Stimulated activated CD4-positive, alpha-beta T cell treated with anti-CD3 and anti-CD28 coated beads, TNF-alpha, amount 100 ng/mL, for 24 hours (primary cell): ENCODE measurements at places on chromosomes 6 and 20.

DNA sequence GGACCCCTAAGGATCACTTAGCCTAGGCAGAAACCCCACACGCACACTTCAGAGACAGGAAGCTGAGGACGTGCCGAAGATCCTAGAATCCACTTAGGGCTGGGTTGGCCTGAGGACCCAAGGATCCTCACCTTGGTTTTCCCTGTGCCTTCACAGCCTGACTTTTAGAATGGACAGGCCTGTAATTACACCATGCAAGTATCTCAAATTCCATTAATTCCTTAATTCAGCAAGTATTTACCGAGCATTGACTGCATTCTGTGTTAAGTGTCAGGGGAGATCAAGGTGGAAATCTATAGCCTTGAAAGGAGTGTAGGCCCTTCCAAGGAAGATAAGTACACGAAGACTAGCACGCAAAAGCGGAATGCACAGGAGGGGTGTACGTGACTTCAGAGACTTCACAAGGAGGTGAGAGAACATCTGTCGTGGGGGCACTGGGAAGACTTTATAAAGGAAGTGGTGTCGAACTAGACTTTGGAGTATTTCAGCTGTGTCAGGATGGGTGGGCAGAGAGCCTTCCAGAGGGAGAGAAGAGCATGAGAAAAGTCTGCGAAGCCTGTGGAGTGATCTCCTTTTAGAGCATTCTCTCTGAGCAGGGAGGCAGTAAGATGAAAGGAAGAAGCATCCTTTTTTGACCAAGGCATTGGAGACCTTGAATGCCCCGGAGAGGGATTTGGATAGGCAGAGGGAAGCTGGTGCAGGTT, 4.0 kb downstream of the DSP start:
- DNase-seq: no peak

- no peak for DNase-seq
Observed at GRCh38 chr20:37238426-37238825, 23.2 kb downstream of the GHRH start.

GRCh38 chr6:139800837-139801236, 426.4 kb upstream of the CITED2 start:
- no peak for DNase-seq

DNA sequence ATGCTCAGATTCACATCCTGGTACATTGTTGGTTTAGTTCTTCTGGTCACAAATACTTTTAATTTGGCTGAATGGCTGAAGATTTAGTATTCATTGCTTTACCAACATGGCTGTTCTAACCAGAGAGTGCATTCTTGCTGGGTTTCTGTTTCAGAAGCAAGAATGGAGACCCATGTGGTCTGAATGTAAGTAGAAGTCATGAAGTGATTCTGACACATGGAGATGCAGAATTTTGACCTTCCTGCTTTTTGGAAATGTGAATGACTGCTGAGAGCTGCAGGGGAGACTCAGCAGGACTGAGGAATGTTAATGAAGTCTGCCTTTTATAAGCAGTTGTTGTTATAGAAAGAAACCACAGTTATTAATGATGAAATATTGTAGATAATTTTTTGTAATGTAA, 576.1 kb upstream of the MARCKS start:
- DNase-seq: no peak

DNA sequence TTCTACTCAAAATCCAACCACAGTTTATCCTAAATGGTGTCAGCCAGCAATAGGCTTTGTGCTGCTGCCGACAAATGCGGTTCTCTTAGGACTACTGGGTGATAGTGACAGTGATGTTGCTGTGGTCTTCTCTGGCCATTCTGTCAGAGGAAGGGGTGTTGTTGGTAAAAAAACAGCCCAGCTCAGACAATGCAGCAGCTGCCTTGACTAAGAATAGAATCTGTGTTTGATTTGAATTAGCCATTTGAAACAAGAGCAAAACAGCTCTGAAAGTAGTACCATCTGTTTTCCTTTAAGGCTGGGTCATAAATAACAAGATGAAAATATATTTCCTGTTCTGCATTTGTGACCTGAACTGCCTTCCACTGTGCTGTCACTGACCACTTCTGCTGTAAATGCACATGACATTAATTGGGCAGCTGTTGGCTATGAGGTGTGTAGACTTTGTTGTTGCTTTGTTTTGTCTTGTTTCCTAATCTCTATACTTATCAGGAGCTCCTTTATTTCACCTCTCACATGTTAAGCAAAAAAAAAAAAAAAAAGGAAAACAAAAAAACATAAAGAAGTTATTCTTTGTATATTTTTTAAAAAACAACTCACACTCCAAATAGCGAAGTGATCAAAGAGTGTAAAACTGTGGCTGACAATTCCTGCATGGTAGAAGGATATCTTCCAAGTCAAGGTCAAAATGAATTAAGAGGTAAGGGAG, 497.8 kb upstream of the ARID1B start:
- no peak for DNase-seq

- no peak for DNase-seq
Observed at GRCh38 chr6:43078691-43079090, 2.6 kb downstream of the PTK7 start.

DNA sequence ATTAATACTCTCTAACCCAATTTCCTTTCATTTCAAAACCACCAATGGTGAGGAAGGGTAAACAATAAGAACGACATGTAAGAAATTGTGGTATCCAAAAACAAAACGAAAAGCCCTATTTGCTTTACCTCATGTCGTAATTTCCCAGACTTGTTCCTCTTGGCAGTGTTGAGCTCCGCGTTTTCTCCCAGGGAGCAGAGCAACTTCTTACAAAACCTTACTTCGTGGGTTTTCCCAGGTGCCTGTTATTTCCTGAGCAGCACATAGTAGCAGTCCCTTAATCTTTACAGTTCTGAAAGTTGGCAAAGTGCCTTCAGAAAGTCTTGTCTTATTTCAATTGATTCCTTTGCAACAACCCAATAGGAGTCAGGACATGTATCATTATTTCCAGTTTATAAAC, 207.9 kb upstream of the MARCKS start:
- DNase-seq: no peak

GRCh38 chr6:110214338-110214737, 34.1 kb downstream of the CDC40 start:
- DNase-seq: no peak

DNA sequence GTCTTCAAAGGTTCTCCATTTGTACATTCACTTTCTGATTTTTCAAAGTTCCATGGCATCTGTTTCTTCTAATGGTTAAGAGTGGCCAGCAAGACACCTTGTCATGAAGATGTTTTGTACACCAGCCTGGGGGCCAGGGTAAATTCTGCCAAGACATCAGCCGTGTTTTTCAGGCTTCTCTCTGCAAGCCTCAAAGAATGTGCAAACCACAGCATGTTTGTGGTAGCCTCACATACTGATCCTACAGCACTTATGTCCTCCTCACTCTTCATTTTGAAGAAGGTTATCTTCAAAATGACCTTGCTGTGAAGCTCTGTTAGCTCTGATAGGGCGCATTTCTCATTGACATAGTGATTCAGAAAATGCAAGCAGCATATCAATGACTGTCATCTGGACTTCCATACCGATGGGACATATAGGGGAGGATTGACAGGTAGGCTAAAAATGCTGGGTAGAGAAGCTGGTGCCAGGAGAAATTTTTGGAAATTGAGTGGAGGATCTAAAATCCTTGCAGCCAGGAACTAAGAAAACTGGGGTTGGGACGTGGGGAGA, 59.3 kb upstream of the SPTLC3 start:
- no peak for DNase-seq

GRCh38 chr6:146183831-146184230, 155.0 kb downstream of the GRM1 start:
- no peak for DNase-seq

- no peak for DNase-seq
Observed at GRCh38 chr6:41947581-41948220, 6.1 kb upstream of the CCND3 start.

DNA sequence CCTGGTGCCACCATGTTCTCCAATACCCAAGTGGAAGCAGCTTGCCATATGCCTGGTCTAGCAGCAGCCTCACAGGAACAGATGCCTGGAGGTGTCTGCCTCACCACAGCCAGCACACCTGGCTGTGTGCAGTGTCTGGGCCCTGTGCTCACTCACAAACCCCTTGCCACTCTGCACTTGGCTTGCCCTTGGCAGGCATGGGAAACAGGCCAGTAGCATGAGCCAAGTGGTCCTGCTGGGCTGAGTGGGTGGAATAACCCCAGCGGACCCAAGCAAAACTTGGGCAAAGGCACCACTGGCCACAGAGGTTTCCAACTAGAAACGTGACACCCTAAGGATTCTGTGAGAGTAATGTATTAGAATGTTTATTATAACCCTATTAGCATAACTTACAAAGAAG, 600.5 kb upstream of the GJE1 start:
- no peak for DNase-seq

GRCh38 chr6:18261877-18262276, 2.5 kb downstream of the DEK start:
- no peak for DNase-seq

- DNase-seq: no peak
Observed at GRCh38 chr6:135251498-135252441, 70.7 kb downstream of the MYB start.

GRCh38 chr6:1162367-1163275, 149.3 kb upstream of the FOXQ1 start:
- no peak for DNase-seq

DNA sequence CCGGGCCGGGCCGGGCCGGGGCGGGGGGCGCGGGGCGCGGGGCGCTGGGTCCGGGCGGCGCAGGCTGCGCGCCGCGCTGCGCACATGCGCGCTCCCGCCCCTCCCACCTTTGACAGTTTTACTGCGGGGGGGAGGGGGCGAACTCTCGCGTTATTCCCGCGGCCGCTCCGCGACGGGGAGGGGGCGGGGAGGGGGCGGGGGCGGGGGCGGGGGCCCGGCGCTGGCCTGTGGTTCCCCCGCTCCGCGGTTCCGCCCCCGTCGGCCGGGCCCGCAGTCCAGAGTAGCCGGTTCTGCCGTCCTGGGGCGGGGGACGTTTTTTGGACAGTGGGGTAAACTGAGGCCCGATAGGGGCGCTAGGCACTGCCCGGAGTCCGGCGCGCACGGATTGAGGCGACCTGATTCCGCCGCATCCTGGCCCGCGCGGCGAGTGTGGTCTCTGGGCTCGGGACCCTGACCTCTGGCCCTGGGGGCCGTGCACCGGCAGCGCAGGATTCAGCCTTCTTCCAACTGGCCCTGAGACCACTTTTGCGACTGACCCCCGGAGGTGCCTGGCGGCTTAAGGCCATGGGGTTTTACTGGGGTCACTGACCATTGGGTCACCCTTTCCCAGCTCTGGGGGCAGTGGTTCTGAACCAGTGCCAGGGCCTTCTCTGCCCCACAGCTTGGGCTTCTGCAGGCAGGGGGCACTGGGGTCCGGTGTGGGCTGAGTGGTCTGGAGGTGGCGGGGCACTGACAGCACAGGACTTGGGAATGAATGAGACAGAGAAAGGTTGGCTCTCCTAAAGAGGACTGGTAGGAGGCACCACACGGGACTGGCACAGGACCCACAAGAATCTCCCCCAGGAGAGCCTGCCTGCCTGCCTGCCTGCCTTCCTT, at the start of gene ZNF512B:
Gene ZNF512B, minus strand, starts transcription at position 93 of the 876 bp plus-strand sequence. CDS start 1,980 bp downstream, outside the sequence.
- no peak for DNase-seq

- DNase-seq: no peak
Observed at GRCh38 chr6:2531426-2532215, 219.1 kb downstream of the MYLK4 start.

GRCh38 chr6:129448965-129449364, 261.0 kb downstream of the ARHGAP18 start:
- no peak for DNase-seq

GRCh38 chr20:54203281-54203680, 4.6 kb upstream of the PFDN4 start:
- DNase-seq: no peak

- no peak for DNase-seq
Observed at GRCh38 chr20:48841875-48842529, 14.2 kb upstream of the PREX1 start.

DNA sequence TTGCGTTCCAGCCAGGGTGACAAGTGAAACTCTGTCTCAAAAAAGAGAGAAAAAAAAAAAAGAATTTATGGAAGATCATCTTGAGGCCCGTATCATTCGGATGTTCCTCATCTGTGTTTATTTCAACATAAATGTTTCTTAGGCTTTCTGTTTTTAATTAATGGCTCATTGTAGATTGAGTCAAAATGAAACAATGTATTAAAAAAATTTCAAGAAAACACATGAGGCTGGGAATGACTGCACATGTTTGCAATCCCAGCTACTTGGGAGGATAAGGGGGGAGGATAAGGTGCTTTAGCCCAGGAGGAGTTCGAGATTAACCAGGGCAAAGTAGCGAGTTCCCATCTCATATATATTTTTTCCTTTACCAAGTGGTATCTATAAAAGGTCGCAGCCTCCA, 47.3 kb downstream of the ITCH start:
- no peak for DNase-seq

- no peak for DNase-seq
Observed at GRCh38 chr20:3156811-3157619, 2.6 kb downstream of the FASTKD5 start.

DNA sequence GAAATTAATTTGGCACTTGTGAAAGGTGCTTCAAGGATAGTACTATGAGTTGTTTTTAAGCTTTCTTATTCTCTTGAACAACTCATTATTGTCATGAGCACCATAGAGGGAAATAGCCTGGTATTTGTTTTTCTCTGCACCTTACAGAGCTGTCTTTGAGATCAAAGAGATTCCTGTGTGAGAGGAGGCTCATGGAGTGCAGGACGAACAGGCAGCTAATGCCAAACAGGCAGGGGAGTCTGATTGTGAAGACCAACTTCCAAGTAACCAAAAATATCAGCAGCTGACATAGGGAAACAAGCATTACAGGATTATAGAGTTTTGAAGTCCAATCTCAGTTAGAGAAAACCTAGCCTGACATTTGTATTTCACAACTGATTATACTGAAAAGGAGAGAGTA, 110.6 kb upstream of the TENT5A start:
- no peak for DNase-seq
